Anterior cingulate cortex (tissue), 58 donors: ENCODE measurements at places on chromosomes 7 and 10.

DNA sequence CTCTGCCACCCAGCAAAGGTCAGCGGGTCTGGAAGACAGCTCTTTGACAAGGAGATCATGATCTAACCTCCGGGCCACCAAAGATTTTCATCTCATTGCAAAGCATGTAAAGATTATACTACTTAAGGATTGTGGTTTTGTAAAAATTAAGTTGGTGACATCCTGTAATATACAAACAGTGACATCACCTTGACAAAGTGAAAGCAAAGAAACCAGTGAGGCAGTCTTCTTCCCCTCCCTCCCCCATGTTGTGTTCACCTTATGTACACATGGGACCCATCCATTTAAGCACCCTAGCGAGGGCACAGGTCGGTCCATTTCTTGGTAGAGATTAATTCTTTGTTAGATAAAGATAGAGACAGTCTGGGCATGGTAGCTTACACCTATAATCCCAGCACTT is 3.9 kb downstream of the MDH2 start:
- no peak for DNase-seq

DNA sequence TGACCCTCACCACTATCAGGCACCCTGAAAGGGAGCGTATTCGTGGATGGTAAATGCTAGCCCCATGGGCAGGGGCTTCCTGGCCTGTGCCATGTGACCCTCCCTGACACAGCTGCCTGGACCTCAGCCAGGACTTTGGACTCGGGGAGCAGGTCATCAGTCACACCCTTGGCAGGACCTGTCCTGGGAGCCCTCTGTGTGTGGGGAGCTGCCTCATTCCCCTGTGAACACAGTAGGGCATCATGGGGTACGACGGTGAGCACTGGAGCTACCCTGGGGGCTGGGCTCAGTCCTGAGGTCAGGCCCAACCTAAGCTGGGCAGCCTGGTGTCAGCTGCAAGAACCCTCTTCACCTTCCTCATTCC is 129.3 kb upstream of the FAM20C start:
- no peak for DNase-seq

DNA sequence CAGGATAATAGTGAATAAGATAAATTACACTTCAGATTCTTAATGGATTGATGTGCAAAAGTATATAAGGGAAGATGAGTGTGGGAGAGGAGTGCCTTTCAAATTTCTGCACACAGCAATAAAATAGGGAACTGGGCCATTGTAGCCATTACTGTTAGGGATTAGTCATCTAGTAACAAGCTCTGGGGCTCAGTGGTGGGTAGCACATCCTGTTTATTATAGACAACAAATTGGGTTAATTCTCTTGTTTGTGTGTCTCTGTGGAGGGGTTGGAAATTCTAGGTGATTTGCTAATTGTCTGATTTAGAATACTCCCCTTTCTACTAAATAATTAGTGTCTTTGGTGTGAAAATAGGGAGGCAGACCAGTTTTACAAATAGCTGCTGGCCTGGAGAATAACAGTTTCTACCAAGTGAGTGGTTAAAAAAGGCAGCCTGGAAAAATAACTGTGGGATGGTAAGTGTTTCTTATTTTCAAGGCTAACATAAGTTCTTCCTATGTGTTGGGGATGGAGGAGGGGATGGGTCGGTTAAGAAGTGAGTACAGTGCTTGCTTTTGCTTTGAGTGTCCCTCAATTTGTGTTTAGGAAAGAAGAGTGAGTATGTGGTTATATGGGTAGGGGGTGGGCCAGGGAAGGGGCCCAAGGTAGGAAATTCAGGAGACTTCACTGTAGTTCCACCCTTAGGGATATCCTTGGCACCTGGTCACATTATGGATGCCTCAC is 43.3 kb upstream of the TMEM248 start:
- no peak for DNase-seq

DNA sequence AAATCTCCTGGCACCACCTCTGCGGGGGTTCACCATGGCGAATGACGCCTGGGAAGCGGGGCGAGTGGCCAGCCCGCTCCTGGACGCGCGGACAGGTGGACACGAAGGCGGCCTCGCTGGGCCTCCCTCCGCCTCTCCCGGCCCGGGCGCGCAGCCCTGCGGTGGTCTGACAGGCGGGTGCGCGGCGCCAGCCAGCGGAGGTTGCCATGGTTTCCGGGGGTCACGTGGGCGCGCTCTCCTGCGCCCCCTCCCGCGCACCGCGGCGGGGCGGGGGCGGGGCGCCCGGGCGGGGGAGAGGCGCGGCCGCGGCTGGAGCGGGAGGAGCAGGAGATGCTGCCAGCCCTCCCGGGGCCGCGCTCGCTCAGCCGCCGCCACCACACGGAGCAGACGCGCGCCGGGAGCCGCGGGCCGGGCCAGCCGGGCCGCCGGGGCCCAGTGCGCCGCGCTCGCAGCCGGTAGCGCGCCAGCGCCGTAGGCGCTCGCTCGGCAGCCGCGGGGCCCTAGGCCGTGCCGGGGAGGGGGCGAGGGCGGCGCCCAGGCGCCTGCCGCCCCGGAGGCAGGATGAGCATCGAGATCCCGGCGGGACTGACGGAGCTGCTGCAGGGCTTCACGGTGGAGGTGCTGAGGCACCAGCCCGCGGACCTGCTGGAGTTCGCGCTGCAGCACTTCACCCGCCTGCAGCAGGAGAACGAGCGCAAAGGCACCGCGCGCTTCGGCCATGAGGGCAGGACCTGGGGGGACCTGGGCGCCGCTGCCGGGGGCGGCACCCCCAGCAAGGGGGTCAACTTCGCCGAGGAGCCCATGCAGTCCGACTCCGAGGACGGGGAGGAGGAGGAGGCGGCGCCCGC is at the start of gene PRKAR2B:
Gene PRKAR2B (plus strand): TSS at position 359 of the 848 bp plus-strand sequence. CDS start 203 bp downstream, at position 562.
- DNase-seq, result peak; percentile 89

DNA sequence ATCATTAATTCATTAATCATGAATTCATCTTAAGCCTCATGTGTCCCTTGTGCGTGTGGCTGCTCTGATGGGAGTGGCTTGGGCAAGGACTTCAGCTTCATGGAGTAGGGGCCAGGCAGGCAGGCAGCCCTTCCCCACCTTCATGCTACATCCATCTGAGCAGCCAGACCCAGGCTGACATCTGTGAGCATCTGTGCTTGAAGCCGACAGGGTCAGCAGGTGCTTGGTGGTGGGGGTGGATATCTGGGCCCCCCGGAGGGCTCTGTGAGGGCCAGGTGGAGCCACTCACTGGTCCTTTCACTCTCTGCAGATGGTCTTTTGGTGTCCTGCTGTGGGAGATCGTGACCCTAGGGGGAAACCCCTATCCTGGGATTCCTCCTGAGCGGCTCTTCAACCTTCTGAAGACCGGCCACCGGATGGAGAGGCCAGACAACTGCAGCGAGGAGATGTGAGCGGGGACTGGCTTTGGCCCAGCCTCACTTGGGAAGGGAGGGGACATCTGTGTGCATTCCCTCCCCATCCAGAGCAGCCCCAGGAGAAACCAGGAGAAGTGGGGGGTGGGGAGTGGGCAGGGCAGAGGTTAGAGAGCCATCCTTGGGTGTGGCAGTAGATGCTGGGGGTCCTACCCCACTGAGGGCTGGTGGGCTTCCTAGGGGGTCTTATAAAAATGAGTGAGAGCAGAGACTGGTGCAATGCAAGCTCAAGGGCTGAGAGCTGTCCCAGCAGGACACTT is 14.7 kb upstream of the CSGALNACT2 start:
- no peak for DNase-seq

DNA sequence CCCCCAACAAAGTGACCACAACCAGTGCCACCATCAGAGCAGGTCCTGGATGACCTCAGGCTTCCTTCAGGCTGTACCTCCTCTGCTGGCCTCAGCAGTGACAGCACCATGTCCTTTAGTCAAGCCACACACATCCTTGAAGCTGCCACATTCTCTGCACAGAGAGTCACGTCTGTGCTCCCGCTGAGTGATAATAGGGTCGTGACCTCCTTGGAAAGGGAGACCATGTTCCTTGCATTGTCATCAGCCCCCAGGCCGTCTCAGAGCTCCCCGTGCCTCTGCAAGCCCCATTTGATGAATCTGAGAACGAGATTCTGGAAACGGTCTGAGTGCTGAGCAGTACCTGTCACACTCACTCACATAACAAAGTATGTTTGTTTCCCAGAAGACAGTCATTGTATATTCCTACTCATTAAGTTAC is 106.5 kb upstream of the PRR15 start:
- DNase-seq, result no peak

GRCh38 chr7:22831602-22832305 is 9.1 kb upstream of the TOMM7 start:
- no peak for DNase-seq

- no peak for DNase-seq
Observed at GRCh38 chr7:148563583-148564274, 26.8 kb upstream of the C7orf33 start.

DNA sequence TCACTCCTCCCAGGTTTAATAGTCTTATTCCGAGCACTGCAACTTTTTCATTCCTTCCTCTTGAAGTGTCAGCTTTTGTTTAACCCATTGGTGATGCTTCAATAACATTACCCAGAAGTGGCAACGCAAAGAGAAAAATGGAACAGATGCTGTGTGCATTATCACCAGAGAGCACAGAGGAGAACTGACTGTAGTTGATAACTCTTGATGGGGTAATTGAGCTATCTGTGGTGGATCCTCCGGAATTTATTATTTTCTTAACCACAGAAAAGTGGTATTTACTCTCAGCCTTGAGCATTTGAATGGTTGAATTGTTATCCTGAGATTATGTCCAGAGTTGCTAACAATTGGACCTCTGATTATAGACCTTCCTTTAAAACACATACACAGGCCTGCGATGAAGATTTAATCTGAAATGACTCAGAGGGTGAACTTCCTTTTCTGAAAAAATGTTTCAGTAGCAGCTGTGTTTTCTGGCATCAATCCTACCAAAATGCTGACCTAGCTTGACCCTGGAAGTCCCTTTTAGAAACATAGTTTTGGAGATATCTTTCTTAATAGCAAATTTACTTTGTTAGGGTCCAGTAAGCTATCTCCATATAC is 1584.4 kb upstream of the LRRTM3 start:
- no peak for DNase-seq

- DNase-seq, result no peak
Observed at GRCh38 chr7:31006857-31007256, 43.1 kb downstream of the GHRHR start.

- no peak for DNase-seq
Observed at GRCh38 chr10:116810120-116810500, 39.2 kb upstream of the ENO4 start.

- no peak for DNase-seq
Observed at GRCh38 chr7:127581716-127582115, 3.7 kb downstream of the GCC1 start.

- no peak for DNase-seq
Observed at GRCh38 chr10:104085801-104086400, at the start of gene COL17A1. TSS of gene COL17A1 (minus strand) at chr10:104085880. CDS start at chr10:104080673, 5,207 bp downstream.

DNA sequence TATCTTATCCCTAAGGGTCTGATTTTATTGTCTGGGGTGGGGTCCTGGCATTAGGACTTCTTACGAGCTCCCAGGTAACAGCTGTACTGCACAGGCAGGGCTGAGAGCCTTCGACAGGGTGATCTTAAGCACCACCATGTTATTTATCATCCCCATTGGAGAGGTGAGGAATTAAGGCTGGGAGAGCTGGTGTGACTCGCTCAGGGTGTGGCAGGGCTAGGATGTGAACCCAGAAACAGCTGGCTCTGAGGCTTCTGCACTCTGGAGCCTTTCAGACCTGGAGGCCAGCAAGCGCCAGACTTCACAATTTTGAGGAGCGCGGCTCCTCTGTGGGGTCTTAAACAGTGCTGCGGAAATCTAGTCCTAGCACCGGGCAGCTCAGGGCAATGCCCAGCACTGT is 27.4 kb upstream of the NDST2 start:
- no peak for DNase-seq

DNA sequence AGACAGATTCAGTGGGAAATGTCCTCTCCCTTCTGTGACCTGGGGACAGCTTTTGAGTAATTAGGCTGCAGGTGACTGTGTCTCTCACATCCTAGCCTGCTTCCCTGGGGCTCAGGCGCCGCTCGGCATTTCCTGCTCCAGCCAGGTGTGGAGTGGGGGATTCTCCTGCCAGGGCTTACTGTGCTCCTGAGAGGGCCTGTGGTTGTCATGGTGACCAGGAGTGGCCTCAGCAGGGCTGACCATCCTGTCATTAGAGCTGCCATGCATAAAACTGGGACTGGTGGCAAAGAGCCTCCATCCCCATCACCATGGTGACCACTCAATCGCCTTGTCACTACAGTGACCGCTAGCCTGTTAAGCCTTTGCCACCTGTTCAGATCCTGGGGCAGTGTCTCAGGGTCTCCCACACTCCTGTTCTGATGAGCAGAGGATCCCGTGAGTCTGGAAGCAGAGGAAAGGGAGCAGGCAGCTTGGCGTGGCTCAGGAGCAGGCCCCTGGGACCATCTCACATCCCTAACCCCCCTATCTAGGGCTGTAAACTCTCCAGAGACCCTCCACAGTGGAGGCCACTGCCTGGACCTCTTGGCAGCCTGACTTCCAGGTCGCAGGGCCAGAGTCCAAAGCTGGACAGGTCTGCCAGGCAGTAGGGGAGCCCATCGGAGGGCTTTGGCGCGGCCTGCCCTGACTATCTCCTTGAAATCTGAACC is at the start of gene GCK:
Gene GCK (minus strand): TSS at position 154 of the 707 bp plus-strand sequence. CDS start 486 bp downstream, outside the sequence.
- no peak for DNase-seq

DNA sequence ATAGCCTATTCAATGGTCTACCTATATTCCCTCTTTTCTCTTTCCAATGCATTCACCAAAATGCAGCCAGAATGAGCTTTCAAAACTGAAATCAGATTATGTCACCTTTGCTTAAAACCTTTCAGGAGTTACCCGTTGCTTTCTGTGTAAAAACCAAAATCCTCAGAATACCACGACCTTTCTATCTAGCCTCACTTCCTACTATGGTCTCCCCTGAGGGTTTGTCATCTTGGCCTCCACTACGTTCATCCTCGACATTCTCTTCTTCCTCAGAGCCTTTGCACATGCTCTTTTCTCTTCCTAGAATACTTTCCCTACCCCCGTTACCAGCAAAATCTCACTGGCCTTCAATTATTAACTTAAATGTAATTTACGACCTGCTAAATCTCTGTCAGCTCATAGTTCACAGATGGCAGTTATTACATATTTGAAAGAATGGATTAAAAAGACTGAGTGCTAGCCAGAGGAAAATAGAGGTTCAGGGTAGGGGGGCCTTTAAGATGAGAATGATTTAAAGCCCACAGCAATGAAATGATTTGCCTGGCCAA is 380.8 kb upstream of the C7orf33 start:
- no peak for DNase-seq

DNA sequence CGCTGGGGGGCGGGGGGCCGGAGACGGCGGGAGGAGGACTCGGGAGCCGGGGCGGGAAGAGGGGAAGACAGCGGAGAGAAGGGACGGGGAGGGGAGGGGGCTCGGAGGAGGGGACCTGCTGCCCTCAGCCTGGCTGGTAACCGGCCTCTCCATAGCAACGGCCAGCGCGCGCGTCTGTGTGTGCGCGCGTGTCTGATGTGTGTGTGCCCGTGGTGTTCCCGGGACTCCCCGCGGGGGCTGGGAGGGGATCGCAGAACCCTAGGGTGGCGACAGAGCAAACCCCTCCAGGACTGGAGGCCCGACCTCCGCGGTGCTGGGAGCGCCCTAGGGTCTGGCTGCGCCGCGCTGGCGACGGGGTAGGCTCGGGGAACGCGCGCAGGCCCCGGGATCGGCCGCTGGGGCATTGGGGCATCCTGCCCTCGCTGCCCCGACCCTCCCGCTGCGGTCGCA is 356.3 kb downstream of the DNAJB6 start:
- DNase-seq, result no peak
